IPS DF 6.9 (cell line): ENCODE measurements at places on chromosomes 3 and 15.

- DNase-seq = no peak
These were observed 199.5 kb downstream of the GOLGA6L6 start for GRCh38 chr15:20341901-20342600.

DNA sequence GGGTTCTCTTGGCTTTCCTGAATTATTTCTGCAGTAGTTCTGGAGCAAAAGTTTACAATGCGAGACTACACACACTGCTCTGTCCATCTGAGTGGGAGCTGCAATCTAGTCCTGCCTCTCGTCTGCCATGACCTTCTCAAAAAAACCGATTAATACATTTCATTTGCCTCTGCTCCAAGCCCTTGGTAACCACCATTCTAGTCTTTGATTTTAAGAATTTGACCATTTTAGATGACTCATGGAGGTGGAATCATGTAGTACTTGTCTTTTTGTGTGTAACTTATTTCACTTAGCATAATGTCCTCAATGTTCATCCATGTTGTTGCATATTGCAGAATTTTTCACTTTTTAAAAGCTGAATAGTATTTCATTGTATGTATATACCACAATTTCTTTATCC, 356.9 kb downstream of the SV2B start:
- no peak for DNase-seq

GRCh38 chr3:2908693-2909351, 201.4 kb downstream of the IL5RA start:
- DNase-seq = no peak

- no peak for DNase-seq
These were observed 8.5 kb upstream of the DAG1 start for GRCh38 chr3:49461443-49462171.

DNA sequence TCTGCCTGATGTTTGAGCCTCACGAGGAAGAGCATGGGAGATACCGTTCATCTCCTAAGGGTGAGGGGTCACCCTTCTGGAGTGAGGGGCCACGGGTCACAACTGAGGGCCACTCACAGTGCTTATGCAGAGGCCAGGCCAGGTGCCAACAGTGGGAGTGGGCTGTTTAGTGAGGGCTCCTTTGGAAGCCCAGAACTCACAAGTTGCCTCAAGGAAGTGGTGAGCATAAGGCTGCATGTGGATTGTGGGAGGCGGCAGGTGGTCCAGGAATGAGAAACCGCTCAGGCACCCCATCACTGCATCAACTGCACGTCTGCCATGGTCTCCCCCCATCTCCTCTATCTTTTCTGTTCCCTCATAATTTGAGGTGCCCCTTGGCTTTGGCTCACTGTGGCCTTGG, 26.5 kb downstream of the SPSB4 start:
- DNase-seq = no peak

DNA sequence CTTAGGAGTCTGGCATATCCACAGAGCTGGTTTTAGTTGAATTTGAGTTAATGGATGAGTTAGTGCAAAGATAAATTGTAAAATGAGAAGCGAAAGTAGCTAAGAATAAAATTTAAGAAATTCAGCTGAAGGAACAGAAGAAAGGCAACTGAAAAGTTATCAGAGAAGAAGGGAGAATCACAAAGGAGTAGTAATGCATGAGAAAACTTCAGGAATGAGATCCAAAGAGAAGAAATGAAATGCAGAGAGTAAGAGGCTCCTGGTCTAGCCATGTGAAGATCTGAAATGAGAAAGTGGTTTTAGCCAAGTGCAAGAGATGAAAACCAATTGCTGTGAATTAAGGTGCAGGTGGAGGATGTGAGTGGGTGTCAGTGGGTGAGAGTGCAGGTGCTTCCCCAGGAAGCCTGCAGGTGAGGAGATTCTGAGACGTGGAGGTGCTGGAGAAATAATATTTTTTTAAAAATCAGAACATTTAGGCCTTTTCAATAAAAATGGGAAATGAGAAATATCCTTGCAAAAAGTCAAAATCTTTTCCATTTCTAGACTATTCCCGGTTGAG, 18.5 kb downstream of the KBTBD8 start:
- no peak for DNase-seq

- no peak for DNase-seq
These were observed 36.9 kb upstream of the CTSH start for GRCh38 chr15:78981532-78982313.

DNA sequence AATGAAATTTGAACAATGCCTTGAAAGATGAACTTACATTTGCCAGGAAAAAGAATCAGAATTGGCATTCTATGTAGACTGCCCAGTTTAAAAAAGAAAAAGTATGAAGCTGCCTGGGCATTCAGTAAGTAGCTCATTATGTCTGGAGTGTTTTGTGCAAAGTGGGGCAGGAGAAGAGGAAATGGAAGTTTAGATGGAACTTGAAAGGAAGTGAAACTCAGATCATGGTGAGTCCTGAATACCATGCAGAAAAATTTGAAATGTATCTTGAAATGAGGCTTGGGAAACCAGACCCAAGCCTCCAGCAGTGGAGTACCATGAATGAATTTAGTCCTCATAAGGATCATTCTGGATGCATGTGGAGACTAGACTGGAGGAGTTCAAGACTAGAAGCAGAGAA, 4.8 kb upstream of the MORC1 start:
- DNase-seq = no peak

- no peak for DNase-seq
These were observed 1.4 kb upstream of the SEMA6D start for GRCh38 chr15:47715856-47716445.

- no peak for DNase-seq
These were observed 873.9 kb downstream of the MCTP2 start for GRCh38 chr15:95105229-95105628.

GRCh38 chr3:143975554-143976152, 4.0 kb downstream of the DIPK2A start:
- DNase-seq = no peak

- no peak for DNase-seq
These were observed 315.1 kb downstream of the ZNF385D start for GRCh38 chr3:21435871-21436270.

DNA sequence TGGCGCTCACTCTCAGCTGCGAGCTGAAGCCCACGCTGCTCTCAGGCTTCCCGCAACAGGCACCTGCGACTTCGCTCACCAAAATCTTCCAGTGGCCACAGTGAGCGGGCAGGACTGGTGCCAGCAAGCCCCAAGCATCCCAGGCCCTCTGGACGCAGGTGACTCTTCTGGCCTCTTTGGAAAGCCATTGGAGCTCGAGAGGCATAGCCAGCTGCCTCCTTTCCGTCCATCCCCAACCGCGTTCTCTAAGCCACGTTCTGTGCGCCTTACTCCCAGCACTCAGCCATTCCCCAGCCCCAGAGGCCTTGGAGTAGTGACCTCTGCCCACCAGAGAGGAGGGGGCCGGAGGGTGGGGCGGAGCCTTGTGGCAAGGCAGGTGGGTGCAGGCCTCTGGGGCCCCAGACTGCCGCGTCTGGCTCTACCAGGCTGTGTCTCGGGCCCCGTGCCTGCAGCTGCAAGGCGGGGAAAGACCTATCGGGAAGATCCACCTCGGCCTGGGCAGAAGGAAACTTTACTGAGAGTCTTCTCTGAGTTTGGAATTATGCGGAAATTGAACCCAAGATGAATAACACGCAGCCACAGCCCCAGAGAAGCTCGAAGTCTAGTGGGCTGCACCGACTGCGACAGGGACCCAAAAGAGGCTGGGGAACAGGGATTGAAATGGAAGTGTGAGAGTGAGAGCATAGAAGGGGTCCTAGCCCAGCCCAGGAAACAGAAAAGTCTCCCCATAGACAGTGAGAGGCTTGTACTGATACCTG, 3.6 kb upstream of the SOX14 start:
- no peak for DNase-seq

GRCh38 chr15:79682285-79682684, 214.5 kb downstream of the MTHFS start:
- no peak for DNase-seq

DNA sequence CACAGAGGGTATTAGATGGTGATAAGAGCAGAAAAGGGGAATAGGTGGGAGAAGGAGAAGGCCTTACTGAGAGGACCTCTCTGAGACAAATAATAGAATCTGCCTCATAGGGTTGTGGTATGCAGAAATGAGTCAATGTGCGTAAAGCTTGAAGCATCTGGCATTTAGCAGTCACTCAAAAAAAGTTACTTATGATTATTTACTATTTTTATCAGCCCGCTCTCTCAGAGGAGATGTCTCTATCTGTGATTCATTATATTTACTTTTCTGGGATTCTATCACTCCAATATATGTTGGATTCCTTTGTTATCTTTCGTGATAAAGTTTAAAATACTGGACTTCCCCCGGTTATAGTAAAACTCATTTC, 4.6 kb upstream of the TM4SF1 start:
- DNase-seq = no peak

- DNase-seq = no peak
These were observed 38.7 kb downstream of the ANXA2 start for GRCh38 chr15:60358935-60359682.

DNA sequence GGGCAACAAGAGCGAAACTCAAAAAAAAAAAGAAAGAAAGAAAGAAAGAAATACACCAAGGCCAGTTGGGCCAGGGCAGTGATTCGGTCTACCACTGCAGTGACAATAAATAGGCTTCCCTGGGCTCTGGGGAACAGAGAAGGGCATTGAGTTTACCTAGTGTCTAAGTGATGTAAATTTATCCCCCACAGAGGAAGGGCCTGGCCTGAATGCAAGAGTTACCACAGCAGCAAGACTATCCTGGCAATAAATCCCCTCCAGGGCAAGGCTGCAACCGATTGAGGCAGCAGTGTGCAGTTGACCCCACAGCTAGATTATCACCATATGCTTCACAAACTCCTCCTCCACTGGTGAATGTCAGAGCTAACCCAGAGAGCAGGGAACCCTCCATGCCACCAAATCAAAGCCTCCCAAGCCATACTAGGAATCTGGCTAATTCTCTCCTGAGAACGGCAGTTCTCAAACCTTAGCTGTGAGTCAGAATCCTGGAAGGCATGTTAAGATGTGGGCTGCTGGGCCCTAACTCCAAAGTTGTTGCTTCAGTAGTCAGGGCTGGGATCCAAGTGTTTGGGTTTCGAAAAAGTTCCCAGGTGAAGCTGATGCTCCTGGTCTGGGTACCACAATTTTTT, 64.3 kb upstream of the GATM start:
- no peak for DNase-seq

- no peak for DNase-seq
These were observed 280.2 kb upstream of the ICE2 start for GRCh38 chr15:60758961-60759729.

DNA sequence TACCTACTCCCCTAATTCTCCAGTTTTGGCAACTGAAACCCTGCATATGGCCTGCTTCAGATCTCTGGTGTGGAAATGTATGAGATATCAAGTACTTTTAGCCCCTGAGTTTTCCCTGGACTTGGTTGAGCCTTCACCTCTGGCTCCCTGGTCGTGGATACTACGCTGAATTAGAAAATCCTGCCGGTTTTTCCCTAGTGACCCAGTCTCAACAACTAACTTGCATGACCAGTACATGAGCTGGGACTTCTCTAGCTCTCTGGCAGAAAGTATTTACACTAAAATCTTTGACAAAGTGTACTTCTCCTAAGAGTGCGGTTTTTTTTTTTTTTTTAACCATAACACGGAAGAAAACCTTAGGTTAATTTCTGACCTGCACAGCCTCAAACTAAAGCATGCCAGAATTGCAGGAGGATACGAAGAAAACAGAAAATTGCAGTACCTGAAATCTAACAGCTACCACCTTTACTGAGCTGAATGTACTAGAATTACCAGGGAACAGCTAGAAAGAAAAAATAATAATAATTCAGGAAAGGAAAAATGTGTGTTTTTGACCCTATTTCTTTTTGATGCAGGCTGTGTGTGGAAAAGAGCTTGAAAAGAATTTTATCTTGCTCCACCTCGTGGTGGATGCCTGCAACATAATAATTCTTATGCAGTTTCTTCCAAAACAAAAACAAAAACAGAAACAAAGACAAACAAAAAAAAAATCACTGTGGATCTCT, 165.6 kb downstream of the GMNC start:
- DNase-seq = no peak

DNA sequence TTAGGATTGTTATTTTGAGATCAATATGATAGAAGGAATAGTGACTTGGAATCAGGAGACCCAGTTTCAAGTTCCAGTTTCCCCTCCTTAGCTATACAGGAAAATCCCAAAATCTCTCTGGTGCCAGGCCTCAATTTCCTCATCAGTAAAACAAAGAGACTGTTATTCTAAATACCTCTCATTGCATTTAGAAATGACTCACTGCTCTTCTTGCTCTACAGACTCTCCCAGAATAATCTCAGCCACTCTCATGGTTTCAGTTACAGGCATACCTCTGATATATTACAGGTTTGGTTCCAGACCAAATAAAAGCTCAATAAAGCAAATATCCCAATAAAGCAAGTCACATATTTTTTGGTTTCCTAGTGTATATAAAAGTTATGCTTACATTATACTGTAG, 28.3 kb downstream of the IMPG2 start:
- no peak for DNase-seq
